SK-N-SH (cell line): ENCODE measurements at places on chromosomes 7 and 10.

GRCh38 chr10:86958901-86959736 lies 720 bp downstream of the SNCG start:
- DNase-seq: peak; percentile 38

- DNase-seq: no peak
Observed at GRCh38 chr10:110425684-110426293, 71.9 kb upstream of the DUSP5 start.

DNA sequence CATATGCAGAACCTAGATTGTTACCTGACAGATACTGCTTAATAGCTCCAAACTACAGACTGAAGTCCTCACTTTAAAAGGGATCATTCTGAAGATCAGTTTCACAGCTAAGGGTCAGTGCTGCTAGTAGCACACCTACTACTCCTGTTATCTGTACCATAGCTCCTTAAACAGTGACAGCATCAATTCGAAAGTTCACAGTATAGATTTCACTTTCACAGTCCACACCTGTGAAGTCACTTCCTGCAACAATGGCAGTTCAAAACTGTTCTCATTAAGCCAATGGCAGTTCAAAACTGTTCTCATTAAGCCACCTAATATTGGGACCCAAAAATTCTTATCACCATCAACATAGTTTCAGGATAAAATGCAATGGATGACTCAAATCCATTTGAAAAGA lies 10.7 kb upstream of the FHIP2A start:
- DNase-seq: no peak

DNA sequence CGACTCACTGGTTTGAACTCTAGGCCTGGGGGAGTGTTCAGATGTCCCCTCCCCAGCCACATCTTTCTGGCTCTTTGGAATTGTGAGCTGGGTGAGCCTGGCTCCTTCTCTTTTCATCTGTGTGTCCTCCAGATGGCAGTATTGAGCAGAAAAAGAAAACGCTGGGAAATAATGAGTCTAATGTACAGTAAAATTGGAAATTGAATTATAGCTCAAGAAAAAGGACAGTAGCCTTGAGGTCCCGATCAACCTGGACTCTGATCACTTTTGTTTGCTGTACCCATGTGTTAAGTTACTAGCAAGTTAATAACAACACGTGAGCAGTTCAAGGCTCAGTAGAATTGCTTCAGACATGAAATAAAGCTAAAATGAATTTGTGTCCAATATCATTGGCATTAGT lies 77.9 kb downstream of the SNX10 start:
- DNase-seq: peak; percentile 65

DNA sequence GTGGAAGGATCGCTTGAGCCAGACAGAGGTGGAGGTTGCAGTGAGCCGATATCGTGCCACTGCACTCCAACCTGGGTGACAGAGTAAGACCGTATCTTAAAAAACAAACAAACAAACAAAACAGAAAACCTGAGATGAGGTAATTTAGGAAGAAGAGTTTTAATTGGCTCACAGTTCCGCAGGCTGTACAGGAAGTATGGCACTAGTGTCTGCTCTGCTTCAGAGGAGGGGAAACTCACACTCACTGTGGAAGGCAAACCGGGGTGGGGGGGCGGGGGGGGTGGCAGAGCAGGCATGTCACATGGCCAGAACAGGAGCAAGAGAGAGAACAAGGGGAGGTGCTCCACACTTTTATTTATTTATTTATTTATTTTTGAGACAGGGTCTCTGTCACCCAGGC lies 5.1 kb downstream of the UBE2D4 start:
- DNase-seq: no peak

- no peak for DNase-seq
Observed at GRCh38 chr10:97378933-97379921, 21.9 kb downstream of the RRP12 start.

- DNase-seq: no peak
Observed at GRCh38 chr10:48384699-48384982, 78.2 kb downstream of the MAPK8 start.

GRCh38 chr7:136245327-136246004 lies 268.3 kb upstream of the MTPN start:
- DNase-seq: no peak

GRCh38 chr7:141145630-141145982 lies 71.7 kb downstream of the TMEM178B start:
- peak; percentile 75 for DNase-seq

DNA sequence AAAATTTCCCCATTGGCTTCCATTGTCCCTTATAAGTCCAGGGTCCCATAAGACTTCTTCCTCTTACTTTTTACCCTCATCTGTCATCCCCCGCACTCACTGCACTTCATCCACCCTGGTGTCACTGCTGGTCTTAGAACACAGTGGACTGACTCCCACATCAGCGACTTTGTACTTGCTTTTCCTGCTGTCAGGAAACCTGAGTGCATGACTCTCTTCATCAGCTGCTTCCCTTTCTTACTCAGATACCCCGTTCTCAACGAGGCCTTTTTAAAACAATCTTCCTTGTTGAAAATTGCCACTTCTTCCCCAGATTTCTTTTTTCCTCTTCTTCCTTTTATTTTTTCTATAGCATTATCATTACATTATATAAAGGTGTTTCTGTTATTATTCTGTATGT lies 305.4 kb downstream of the SDK1 start:
- no peak for DNase-seq

DNA sequence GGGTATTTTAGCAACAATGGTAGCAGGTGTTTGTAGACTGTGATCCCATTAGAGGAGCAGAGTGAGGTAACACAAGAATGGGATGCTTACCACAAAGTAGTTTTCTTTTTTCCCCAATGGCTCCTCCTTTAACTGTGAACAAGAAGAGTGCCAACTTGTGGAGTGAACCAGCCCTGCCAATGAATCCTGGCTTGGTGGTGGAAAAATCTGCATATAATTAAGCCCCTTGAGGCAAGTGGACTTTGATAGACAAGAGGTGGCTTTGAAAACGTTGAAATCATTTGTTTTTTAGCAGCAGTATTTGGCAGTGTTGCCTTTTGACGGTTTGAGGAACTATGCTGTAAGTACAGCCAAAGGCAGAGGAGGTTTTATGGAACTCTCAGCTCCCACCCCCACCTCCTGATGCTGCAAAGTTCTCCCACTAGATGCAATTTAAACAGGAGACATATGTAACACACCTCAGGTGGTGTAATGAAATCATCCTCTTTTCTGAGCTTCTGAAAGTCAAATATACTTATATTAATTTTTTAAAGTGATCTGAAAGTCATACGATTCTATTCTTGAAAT lies 295.6 kb downstream of the DPP6 start:
- DNase-seq: no peak

- no peak for DNase-seq
Observed at GRCh38 chr7:42624471-42624870, 287.4 kb downstream of the C7orf25 start.

GRCh38 chr10:59852670-59853069 lies 53.7 kb downstream of the CCDC6 start:
- no peak for DNase-seq

- no peak for DNase-seq
Observed at GRCh38 chr10:35542303-35542702, 62.8 kb upstream of the GJD4 start.

DNA sequence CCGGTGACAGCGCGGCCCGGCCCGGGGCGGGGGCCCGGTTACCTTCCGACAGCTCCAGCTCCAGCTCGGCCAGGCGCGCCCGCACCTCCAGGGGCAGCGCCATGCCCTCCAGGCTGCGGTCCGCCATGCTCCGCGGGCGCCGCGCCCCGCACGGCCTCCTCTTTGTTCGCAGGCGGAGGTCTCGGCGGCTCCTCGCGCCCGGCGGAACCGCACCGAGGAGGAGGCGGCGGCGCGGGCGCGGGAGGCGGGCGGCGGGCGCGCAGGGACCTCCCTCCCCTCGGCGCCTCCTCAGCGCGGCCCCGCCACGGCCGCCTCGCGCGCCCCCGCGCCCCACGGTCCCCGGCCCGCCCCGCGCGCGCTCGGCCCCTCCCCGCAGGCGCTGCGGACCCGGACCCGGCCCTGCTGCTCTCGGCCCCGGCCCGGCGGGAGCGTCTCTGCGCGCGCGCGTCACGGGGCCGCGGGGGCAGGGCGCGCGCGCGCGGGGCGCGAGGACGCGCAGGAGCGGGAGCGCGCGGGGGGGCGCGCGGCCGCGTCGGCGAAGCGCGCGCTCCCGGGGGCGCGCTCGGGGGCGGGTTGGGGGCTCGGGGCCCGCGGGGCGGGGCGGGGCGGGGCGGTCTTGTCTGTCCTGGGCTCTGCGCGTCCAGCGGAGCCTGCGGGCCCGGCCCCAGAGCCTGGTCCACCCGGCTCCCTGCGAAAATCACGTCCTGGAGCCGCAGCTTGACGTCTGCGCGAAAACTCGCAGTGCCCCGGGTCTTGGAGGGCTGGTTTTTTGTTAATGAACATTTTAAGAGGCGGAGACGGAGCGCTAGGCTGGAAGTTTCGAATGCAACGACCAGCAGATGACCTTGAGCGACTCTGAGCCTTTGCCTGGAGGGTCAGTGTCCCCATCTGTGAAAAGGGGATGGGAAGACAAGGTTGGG lies at the start of gene DIP2C:
Gene DIP2C, minus strand, starts transcription at position 217 of the 920 bp plus-strand sequence. Its CDS starts 90 bp downstream, at position 127.
- DNase-seq: peak; percentile 99

- DNase-seq: no peak
Observed at GRCh38 chr7:116674508-116675173, 2.6 kb downstream of the MET start.
